ENCODE measurements at places on chromosomes 1 and 21.

- DNase-seq, result no peak
Observed at GRCh38 chr1:183466781-183467180, 5.5 kb upstream of the SMG7 start.

DNA sequence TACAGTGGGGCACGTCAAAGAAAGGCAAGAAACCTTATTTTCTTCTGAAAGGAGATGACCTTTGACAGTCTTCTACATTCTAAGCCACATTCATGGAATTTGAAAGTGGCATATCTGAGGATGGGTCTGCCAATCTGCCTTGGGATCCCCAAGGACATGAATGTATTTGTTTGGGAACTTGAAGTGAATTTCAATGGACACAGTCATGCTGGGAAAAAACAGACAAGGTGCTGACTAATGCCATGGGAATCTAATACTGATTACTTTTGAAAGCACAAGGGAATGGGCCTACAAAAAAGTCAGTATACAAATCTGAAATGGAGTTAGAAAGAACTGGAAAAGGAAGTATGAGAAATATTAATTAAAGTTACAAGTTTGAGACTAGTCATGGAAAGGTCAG, 128.8 kb downstream of the KCNJ6 start:
- DNase-seq, result no peak

- no peak for DNase-seq
Observed at GRCh38 chr1:9111957-9112356, 16.9 kb downstream of the GPR157 start.

DNA sequence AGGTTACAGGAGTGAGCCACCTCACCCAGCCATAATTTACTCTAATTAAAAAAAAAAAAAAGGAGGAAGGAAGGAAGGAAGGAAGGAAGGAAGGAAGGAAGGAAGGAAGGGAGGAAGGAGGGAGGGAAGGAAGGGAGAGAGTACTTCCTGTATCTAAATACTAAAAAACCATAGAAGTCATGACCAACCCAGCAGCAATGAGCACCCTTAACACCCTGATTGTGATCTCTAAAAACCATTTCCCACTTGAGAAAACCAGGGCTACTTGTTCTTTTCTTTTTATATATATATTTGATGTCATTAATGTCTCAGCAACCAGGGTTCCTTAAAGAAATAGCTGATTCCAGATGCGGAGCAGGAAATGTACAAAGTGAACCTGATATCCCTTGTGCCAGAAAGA, 31.2 kb downstream of the ARID4B start:
- no peak for DNase-seq

All from chondrocyte (in vitro differentiated cells).